ENCODE measurements at places on chromosomes 11 and 22.
A peak's percentile ranks its signal among the peaks of the same experiment; 100 is the strongest.

- peak; percentile 8 for DNase-seq
Observed at GRCh38 chr11:125279676-125280418, 115.3 kb downstream of the PKNOX2 start.

- no peak for DNase-seq
Observed at GRCh38 chr22:32218470-32218869, 13.6 kb upstream of the RFPL2 start.

GRCh38 chr11:71999362-71999761 is 653 bp downstream of the IL18BP start:
- no peak for DNase-seq

GRCh38 chr11:28529540-28530410 is 421.6 kb downstream of the METTL15 start:
- no peak for DNase-seq

DNA sequence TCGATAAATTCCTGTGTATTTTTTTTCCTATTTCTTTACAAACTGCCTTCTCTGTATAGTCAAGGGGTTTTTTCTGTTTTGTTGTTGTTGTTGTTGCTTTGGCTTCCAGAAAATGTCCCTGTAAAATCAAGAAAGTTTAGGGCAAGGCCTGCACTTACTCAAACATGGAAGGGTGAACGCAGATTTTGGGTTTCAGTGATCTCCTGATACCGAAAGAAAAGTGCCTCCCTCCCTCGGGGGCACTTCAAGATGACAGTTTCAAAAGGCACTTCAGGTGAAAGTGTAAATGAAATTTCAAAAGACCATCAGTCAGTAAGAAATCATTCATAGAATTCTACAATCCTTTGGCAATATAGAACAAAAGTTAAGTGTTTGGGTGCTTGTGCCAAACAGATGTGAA is 43.4 kb upstream of the TMPRSS4 start:
- no peak for DNase-seq

DNA sequence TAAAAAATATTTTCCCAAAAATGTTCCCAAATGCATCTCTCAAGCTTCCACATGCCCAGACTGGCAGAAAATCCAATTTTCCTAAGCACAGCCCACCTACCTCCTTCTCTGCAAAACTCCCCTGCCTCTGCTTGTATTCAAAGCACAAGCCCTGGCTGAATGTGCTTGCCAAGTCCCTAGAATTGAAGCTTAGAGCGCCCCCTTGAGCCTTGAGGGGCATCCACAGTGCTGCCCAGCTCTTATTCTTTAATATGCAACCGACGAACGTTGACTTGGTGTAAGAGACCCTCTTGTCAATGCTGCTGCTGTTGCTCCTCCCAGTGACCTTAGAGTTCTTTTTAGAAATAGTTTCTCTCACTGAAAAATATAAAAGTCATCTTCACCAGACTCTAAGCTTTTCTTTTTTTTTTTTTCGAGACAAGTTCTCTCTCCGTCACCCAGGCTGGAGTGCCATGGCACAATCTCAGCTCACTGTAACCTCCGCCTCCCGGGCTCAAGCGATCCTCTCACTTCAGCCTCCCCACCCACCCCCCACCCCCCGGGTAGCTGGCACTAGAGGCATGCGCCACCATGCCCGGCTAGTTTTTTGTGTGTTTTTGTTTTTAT is 63.5 kb upstream of the CAPRIN1 start:
- peak; percentile 64 for DNase-seq

DNA sequence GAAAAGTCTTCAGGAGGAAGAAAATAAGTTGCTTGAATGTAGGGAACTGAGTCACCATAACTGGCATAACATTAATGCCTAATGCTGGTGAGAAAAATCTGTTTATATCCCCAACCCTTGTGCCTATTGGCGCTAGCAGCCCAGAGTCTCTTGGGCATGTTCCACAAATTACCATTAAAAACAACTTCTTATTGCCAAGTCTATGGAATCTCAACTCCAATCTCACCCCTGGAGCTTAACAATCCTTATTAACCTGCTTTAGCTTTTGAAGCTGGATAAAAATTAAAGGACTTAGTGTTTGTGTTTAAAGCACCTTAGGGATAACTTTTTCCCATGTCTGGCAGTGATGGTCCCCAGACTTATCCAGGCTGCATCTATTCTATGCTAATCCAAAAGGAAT is 143.0 kb downstream of the APIP start:
- no peak for DNase-seq

DNA sequence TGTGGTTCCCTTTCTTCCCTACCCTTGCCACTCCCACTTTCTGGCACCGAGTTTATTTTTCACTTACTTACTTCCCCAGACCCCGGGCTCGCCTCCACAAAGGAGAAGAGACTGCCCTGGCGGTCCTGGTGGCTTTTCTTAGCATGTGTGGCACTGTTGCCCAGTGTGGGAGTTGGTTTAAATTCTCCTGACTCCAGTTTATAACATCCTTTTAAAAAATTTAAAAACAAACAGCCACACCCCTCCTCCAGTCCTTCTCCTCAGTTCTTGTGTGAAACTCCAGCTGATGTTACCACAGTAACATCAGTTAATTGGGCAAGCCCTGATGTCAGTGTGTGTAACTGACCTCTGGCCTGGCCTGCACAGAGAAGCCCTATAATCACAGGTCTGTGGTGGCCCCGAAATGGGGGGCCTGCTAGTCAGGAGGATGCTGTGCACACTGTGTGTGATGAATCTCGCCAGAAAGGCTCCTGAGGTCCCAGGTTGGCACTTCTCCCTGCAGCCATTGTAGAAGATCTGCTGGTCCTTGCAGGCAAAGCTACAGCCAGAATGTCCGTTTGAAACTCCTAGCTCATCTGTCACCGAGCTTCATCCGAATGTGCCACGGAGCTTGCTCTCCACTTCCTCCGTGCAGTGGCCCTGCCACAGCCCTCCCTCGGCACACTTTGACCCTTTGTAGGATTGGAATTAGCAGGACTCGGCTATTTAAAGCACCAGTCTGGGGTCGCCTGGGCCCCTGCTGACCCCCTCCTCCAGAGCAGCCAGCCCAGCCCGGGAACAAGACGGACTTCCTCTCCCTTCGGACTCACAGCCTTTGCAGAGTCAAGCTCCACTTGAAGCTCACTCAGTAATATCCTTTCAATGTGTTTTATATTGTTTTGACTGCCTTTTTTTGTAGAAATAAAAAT is 7.6 kb downstream of the YDJC start:
- DNase-seq, result no peak

- no peak for DNase-seq
Observed at GRCh38 chr11:129300099-129300498, 75.5 kb upstream of the BARX2 start.

DNA sequence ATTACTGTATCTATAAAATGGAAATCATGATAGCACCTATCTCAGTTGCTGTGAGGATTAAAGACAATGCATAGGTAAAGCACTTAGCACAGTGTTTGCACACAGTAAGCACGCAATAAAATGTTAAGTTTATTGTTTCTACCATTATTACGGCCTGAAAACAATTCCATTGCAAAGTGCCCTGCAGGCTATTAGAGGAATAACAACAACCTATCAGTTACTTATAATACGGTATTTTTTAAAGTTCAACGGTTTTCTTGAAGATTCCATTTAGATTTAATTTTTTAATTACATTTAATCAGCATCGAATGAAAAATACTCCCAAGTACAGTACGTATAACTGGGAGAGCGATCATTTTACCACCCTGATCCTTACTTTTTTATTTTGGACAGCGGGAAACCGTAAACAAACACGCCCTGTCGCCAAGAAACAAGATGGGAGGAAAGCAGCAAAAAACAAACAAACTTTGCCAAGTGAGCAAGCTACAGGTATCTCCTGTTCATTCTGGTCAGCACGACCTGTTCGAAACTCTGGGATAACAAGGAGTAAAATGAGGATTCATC is 893 bp downstream of the SLC36A4 start:
- DNase-seq, result no peak

- DNase-seq, result no peak
Observed at GRCh38 chr11:128462922-128463321, 124.4 kb downstream of the ETS1 start.

GRCh38 chr22:27844256-27844655 is 42.7 kb upstream of the MN1 start:
- DNase-seq, result no peak

DNA sequence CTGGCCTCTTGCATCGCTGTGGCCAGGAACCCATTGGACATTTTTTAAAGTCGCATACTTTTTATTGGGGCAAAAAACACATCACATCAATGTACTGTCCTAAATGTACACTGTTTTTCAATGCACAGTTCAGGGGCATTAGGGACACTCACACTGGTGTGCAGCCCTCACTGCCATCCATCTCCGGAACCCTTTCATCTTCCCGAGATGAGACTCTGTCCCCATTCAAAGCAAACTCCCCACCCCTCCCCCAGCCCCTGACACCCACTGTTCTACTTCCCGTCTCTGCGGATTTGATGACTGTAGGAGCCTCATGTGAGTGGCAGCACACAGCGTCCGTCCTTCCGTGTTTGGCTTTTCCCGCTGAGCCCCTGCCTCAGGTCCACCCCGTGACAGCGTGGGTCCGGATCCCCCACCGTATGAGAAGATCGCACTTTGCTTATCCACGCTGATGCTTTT is 41.8 kb upstream of the TH start:
- DNase-seq, result no peak

DNA sequence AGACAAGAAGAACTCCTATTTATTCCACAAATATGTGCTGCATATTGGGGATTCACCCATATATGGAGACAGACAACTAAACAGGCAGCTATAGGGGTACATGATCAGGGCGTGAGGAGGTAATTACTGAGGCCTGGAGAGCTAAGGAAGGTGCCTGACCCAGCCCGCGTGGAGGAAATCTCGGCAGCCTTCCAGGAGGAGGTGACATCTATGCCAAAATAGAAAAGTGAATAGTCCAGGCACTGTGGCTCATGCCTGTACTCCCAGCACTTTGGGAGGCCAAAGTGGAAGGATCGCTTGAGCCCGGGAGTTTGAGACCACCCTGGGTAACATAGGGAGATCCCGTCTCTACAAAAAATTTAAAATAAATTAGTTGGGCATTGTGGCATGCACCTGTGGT is 13.6 kb downstream of the NIPSNAP1 start:
- no peak for DNase-seq

GRCh38 chr11:115780646-115781362 is 276.6 kb upstream of the CADM1 start:
- DNase-seq, result no peak

Data from putamen (tissue), 1 donor.